ENCODE measurements at places on chromosomes 1 and 21.

DNA sequence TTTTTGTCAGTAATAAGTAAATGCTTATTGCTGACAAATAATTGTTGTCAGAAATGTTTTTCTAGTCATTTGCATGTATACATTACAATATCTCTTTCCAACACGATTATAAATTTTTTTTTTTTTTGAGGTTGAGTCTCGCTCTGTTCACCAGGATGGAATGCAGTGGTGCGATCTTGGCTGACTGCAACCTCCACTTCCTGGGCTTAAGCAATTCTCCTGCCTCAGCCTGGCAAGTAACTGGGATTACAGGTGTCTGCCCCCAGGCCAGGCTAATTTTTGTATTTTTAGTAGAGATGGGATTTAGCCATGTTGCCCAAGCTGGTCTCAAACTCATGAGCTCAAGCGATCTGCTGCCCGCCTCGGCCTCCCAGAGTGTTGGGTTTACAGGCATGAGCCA lies 72.0 kb upstream of the ATF3 start:
- no peak for DNase-seq

DNA sequence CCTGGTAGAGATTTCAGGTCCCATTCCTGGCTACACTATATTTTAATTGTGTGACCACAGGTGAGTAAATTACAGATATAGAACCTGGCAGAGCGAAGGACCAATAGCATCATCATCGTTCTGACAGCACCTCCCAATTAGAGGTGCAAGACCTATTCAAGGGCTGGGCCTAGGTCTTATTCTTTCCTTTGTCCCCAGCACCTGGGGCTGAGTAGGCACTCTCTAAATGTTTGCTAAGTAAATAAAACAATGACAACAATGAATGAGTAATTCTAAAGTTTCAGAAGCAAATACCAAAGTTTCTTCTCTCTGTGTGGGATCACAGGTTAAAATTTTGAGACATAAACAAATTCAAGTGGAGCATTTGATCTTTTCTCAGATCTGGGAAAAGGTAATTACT lies 32.7 kb downstream of the BEND5 start:
- DNase-seq = no peak

DNA sequence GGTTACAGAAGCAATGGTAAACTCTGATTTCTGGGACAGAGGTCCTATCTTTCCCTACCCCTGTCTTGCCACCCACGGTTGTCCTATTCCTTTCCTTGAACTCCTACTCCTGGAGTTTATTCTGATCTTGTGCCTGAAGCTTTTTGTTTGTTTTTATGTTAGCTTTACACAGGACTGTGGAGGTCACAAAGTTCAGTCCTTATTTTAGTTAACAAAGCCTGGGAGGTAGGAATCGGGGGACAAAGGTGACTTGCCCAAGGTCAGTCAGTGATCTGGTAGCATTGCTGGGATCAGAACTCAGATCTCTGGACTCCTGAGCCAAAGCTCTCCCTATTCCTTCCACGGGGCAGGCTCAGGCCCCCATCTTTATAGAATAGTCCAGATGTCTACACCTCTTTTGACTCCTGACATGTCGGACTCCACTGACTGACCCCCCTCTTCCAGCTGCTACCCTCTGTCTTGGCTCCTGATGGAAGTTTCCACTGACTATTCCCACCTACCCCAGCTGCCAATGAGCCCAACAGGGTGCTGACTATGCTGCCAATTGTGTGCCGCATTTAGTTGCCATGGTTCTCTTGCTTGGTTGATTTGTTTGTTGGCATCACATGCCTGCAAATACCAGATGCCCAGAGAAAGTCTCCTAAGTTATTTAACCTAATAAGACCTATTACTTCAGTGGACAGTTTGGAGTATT lies 9.9 kb downstream of the F5 start:
- no peak for DNase-seq

GRCh38 chr1:16043521-16043920 lies at the start of gene CLCNKB:
CLCNKB (plus strand) TSS chr1:16043782; CDS start chr1:16044493, 711 bp downstream.
- DNase-seq = no peak

GRCh38 chr1:22071511-22071910 lies 19.0 kb downstream of the CDC42 start:
- DNase-seq = no peak

DNA sequence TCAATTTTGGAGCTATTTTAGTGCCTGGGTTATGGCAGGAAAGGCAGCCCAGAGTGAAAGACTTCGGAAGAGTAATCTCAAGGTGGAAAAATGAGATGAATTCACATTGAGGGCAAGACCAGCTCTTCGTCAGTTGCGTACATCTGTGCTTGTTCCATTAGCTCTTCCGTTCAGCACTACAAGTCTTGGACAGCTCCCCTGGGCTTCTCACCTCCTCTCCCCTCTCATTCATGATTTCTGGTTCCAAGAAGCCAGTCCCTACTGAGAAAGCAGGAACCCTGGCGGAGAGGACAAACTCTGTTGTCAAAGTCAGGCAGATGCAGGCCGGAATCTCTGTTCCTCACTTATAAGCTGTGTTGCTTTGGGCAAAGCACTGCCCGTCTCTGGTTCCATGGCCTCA lies 76.5 kb downstream of the ACTL8 start:
- no peak for DNase-seq

- DNase-seq = no peak
These were observed 50.4 kb downstream of the ELK4 start for GRCh38 chr1:205581321-205581980.

DNA sequence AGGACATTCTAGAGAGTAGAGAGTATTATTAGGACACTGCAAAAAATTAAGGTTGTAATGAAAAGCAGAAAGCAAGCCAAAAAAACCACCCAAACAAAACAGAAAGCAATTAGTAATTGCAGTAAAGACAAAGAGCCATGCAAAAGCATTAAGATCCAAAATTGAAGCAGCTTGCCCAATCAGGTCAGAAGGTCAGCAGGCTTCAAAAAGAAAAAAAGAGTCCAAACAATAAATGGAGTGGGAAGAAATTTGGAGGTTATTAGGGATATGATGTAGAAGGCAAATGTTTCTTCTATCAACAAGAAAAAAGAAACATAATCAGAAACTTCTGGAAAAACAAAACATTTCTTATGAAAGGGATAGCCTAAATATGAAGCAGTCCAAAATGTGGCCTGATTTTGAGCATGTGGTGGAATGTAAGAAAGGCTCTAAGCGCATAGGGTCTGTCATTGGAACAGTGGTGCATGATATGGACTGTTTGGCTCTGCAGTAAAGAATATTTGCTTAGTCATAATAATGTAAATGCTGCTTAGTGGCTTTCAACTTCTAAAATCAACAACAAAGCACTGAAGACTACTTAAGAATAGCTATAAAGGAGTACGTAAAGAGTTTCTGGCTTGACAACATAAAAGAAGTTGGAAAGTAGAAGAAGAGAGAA lies 4.8 kb downstream of the STUM start:
- no peak for DNase-seq

GRCh38 chr1:19260211-19261138 lies 8.9 kb downstream of the MRTO4 start:
- DNase-seq = no peak

DNA sequence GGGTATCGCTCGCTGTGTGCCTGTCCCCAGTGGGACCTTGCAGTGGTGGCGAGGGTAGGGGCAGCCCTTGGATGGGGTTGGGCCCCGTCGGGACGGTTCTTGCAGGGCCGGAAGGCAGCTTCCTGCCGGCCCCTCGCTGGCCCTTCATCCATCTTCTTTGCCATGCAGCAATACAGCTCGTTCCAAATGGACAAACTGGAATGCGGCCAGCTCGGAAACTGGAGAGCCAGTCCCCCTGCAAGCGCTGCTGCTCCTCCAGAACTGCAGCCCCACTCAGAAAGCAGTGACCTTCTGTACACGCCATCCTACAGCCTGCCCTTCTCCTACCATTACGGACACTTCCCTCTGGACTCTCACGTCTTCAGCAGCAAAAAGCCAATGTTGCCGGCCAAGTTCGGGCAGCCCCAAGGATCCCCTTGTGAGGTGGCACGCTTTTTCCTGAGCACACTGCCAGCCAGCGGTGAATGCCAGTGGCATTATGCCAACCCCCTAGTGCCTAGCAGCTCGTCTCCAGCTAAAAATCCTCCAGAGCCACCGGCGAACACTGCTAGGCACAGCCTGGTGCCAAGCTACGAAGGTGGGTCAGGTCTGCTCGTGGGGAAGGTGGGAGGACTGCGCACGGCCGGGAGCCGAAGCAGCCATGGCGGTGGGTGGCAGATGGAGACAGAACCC lies 45.8 kb downstream of the SIM2 start:
- DNase-seq = no peak

- DNase-seq = no peak
These were observed 15.0 kb upstream of the CEP85 start for GRCh38 chr1:26218906-26219494.

DNA sequence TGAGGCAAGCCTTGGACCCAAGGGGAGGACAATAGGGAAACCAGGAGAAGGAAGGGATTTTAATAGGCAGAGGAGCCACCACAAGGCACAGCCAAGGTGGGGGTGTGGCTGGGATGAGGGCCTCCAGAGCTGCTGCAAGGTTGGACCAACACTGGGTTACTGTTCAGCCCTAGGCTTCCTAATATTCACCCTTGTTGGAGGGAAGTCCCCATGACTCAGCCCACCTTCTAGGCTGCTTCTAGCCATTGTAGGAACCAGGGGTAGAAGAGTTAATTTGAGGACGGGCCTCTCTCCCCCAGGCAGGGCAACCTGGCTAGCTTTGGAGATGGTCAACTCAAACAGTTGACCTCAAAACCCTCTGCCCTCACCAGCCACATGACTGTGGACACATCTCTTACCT lies 59.5 kb downstream of the KCNN3 start:
- DNase-seq = no peak

DNA sequence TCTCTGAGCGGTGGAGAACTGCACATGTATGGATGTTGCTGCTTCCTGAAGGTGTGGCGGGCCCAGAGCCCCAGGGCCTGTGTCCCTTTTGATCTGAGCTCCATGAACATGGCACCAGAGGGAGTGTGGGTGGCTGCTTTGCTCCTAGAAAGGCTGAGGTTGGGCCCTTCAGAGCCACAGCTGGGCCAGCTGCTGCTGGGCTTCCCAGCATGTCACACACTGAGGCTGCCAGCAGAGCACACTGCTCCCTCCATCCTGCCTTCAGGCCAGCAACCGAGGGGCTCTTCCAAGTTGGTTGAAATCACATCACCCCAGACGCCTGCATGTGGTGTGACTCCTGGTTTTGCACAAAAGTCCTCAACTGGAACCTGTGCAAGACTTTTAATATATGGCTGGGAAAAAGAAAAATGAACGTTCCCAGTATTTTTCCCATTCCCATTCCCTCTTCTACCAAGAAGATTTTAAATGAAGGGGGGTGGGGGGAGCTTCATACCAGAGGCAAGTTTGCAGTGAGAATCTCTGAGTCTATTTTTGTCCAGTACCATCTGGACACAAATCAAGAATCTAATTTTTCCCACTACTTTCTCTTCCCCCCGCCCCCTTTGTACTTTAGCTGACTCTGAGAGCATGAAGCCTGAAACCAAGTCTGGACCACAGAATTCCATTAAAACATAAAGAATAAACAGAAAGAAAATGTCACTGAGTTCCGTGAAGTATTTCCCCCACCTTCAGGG lies 26.2 kb upstream of the NGF start:
- DNase-seq = no peak

GRCh38 chr1:31400393-31400792 lies 12.6 kb upstream of the SERINC2 start:
- DNase-seq = no peak

GRCh38 chr1:54298284-54299033 lies 98.5 kb downstream of the MRPL37 start:
- DNase-seq = no peak

- DNase-seq = no peak
These were observed 42.6 kb downstream of the PBX1 start for GRCh38 chr1:164601399-164602100.

DNA sequence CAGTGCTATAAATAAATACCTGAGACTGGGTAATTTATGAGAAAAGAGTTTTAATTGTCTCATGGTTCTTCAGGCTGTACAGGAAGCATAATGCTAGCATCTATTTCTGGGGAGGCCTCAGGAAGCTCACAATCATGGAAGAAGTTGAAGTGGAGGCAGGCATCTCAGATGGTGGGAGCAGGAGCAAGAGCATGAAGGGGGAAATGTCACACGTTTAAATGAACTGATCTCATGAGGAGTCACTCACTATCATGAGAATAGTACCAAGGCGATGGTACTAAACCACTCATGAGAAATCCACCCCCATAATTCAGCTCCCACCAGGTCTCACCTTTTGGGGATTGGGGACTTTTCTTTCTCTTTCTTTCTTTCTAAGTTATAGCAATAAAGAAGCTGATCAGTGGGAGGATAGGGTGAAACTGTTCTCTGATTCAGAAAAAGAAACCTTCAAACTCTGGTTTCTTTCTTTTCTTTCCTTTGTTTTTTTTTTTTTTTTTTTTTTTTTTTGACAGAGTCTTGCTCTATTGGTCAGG lies 17.1 kb upstream of the SPAG17 start:
- DNase-seq = no peak

DNA sequence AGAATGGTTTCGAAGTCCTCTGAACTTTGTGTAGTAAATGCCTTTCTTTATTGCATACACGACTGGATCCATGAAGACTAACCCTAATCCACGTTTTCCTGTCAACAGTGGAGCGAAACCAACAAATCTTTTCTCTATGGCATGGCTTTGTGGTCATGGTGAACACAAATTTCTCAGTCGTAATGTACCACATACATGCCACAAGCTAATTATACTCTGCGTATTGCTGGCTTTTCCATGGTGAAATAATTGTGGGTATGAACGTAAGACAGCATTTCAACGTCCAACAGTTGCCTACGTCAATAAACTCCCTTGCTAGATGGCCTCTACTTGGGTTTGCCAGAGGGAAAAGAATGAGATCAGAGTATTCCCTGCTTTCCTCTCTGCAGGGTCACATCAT lies 27.5 kb downstream of the INTS7 start:
- DNase-seq = no peak
